ENCODE measurements at places on chromosomes 5 and 9.

- DNase-seq, result no peak
These were observed 51.7 kb upstream of the SLC27A6 start for GRCh38 chr5:128913551-128913950.

DNA sequence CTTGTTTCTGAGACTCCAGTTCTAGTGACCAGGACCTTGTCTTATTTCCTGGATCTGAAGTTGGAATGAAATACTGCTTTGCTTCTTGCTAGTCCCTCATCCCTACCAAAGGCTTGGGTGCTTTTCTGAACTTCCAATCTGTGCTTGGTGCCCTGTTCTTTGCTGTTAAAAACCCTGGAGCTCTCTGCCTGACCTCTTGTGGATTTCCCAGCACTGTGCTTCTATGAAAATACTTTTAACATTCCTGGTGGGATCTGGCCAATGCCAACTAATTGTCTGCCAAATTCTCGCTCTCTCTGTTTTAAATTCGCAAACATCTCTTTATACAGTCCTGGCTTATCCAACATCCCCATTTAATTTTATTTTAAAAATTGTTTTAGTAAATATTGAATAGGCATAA, 26.7 kb upstream of the CSNK1G3 start:
- no peak for DNase-seq

DNA sequence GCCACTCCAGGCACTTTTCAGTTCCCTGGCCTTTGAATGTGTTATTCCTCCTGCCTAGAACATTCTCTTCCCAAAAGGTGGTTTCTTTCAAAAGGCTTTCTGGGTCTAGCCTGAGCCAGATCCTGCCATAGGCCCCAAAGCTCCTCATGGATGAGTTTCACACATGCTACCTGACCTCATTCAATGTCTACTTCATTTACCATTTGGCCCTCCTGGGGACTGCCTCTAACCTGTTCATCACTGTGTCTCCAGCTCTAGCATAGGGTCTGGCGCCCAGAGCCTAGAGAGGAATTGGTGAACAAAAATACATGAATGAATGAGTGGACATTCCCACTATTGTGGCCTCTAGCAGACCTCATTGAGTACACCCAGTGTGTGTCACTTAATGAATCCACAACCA, 5.4 kb upstream of the P4HA2 start:
- no peak for DNase-seq

GRCh38 chr5:94433397-94434163, 184.8 kb downstream of the KIAA0825 start:
- DNase-seq, result peak; percentile 3

DNA sequence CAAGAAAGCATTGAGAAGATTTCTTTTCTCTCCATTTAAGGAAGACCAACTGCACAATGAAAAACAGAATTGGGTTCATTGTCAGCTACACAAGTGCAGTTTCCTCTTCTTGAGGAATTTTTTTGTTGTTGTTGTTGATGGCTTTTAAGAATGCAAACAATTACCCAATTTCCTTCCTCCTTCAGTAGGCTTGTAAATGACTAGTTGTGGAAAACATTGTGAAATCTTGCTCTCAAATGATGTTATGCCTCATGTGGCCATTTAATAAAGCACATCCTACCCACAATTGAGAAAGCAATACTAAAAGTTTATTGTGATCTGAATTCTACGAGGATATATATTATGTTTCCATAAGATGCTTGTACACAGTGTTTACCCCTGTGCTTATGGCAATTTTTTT, 171.6 kb downstream of the FAM174A start:
- DNase-seq, result no peak

- DNase-seq, result no peak
These were observed 10.1 kb upstream of the UBAC1 start for GRCh38 chr9:135971111-135971766.

GRCh38 chr9:107049046-107049802, 186.3 kb downstream of the ZNF462 start:
- no peak for DNase-seq

GRCh38 chr9:121169094-121169601, 32.5 kb downstream of the RAB14 start:
- DNase-seq, result no peak

- no peak for DNase-seq
These were observed 76.7 kb upstream of the SYK start for GRCh38 chr9:90724880-90725279.

GRCh38 chr5:141637767-141638419, 1.1 kb downstream of the RELL2 start:
- DNase-seq, result peak; percentile 19

GRCh38 chr5:10604975-10605374, 41.1 kb downstream of the ANKRD33B start:
- DNase-seq, result no peak

DNA sequence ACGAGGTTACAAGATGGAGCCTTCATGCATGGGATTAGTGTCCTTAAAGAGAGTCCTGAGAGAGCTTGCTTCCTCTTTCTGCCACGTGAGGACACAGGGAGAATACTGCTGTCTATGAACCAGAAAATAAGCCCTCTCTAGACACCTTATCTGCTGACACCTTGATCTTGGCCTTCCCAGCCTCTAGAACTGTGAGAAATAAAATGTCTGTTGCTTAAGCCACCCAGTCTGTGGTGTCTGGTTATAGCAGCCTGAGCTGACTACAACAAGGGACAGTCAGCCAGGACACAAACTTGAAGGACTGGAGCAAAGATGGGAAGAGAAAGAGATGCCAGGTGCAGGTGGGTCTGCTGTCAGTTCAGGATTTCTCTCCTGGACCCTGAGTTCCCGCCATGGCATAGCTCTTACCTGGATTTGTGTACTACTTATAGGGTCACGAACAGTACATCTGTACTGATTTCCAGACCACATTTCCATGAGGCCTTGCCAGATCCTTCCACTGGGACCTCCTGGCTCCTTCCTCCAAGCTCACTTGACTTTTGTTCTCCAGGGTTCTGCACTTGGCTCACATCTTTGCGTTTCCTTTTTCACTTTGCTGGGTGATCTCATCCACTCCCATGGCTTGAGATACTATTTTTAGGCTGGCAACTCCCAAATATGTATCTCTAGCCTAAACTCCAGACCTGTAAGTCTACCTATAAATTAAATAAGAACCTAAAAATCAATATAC, 44.9 kb upstream of the LIFR start:
- no peak for DNase-seq

DNA sequence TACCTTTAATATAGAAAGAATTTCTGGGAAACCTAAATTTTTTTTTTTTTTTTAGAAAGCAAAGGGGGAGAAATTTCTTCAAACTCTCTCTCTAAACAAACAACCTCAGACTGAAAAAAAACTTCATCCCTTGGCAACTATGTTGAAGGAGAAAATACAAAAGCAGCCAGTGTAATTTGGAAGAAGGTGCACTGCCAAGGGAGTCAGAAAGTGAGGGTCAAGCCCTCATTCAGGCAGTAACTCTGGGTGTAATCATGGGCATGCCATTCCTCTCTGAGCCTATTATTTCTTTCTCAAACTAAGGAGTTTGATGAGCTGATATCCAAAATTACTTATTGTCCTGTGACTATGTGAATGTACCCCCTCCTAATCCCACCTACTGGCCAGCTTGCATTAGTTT, 203.1 kb downstream of the BRINP1 start:
- DNase-seq, result no peak

- DNase-seq, result no peak
These were observed 83.4 kb downstream of the TEK start for GRCh38 chr9:27192291-27192960.

DNA sequence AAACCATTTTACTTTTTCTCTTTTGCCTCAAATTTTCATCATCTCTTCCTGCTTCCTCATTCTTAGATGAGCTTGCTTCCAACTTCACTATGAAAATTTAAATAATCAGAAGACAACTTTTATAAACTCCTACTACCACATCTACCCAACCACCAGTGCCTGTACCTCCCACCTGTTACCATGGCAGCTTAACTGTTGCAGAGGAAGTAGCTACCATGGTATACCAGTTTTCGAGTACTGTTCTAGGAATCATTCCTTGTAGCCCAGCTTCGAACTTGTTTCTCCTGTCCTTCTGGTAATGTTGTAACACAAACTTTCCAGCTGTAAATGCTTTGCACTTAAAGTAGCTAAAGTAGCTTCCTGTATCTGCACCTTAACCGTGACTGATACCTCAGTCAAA, 266.8 kb upstream of the NREP start:
- DNase-seq, result no peak

DNA sequence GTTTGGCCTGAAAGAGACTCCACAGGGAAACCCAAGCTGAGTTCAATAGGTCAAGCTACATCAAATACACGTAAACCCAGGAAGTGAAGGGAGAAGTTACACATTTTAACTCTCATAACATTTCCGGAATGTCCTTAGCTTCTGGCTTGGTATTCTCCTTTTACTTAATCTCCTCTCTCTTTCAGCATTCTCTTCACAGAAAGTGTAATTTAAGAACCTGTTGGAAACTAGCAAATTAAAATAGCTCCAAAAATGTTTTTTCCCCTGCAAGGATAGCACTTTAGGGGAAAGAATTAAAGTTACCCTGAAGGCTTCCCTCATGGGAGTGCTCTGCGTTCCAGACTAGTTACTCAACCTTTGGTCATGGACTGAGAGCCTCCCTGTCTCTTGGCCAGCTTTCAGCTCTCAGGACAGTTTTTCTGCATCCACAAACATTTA, 292.7 kb upstream of the TARS1 start:
- no peak for DNase-seq

- no peak for DNase-seq
These were observed 420.6 kb upstream of the TYRP1 start for GRCh38 chr9:12272471-12273120.

DNA sequence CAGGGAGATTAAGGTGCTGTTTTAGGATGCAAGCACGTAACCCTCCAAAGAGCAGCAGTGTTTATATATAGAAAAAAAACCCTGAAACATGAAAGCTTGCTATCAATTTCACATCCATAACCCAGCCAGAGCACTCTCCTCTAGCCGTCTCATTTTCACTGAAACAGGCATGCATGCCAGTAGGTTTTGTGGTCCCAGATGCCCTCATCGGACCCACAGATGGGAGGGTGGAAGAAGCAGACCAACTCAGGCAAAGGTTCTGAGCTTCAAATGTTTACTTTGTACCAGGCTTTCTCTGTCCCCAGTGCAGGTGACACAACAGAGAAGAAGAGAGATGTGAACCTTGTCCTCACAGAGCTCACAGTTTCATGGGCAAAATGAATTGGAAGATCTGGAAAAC, 127.4 kb upstream of the ATP10B start:
- DNase-seq, result no peak

GRCh38 chr9:76302947-76303550, 91.2 kb downstream of the RFK start:
- DNase-seq, result peak; percentile 46

DNA sequence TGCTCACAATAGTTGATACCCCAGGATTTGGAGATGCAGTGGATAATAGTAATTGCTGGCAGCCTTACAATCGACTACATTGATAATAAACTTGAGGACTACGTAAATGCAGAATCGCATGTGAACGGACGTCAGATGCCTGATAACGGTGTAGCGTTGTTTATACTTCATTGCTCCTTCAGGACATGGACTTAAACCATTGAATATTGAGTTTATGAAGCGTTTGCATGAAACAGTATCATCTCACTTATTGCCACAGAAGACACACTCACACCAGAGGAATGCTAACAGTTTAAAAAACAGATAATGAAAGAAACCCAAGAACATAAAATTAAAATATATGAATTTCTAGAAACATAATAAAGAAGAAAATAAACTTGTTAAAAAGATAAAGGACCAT, 101.6 kb downstream of the GABBR2 start:
- DNase-seq, result no peak

DNA sequence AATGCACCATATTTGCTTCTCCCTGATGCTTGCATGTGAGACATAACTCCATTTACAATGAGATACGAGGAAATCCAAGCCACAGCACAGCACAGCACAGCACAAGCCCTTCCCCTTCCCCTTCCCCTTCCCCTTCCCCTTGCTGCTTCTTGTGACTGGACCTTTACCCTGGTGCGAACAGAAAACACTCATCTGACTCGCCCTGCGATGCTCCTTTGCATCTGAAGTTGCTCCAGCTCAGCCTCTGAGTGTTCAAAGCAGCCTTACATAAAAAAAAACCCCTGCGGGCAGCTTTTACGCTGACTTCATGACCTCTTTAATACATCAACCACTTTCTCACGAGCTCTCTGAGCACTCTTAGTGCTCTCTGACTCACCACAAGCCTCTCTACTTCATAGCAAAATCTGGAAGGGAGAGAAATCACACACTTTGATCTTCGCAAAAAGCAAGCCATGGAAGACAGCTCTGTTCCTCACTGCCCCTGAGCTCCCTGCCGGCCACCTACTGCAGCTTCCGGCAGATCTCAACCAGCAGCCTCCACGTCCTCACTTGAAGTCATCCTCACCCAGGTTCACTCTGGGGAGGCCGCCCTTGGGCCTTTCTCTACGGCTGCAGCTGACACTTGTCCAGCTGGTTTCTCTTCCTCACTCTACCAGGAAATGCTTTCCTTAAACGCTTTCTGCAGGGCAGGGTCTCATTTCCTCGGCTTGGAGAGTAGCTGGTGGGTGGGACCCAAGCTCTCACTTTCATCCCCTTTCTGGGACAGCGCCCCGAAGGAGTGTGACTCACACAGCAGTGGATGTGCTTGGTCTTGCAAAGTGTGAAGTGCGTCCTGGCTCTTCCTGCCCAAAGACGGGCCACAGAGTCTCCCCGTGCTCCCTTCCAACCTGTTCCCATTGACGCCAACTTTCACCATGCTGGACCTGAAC, 5.3 kb downstream of the SLC34A1 start:
- no peak for DNase-seq

DNA sequence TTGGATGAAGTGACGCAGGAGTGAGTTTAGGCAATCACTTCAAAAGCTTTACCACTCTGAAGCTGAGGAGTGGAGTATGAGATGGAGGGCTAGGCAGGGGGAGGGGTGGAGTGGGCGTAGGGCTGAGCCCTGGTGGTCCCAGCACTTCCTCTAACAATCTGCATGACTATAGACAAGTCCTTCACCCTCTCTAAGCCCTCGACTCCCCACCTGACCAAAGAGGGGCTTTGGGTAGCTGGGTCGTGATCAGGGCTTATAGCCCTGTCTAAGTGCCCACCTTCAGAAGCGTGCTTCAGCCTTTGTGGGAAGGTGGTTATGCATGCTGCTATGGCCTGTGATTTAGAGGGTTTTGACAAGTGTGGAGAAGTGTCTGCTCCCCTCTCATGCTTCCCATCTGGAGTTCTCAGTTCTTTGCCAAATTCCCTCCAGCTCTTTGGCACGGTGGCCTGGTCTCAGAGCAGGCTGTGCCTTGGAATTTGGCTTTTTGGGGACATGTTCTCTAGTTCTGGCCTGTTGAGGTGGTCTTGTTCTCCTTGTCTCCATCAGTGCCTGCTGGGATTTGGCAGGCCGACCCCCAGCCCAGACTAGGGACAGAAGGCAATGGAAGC, 53.0 kb downstream of the ACTBL2 start:
- DNase-seq, result peak; percentile 91

DNA sequence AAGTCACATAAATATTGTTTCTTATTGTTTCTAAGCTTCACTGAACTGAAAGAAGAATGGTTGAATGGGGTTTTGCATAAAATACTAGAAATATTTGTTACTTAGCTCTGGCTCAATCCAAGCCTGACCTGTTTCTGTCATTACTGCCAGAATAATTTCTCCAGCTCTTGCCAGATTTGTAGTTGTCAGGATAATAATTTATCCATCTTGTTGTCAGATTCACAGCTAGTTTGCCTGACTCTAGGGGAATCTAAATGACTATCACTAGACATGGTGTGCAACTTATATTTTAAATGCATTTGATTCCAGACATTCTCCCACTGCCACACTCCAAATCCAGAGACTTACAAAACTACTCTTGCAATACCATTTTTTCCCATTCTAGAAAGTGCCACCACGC, 422.7 kb downstream of the ZSWIM6 start:
- DNase-seq, result peak; percentile 44
